ENCODE measurements at places on chromosomes 7 and 10.

DNA sequence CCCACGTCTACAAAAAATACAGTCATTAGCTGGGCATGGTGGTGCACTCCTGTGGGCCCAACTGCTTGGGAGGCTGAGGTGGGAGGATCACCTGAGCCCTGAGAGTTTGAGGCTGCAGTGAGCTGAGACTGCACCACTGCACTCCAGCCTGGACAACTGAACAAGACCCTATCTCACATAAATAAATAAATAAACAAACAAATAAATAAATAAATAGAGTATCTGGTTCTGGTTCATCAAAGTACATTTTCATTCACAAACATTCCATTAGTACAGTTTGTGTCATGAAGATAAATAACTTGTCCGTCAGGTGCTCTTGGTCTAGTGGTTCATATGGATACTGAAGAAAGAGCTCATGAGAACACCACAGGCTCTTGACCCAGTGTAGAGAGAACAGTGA, 96.4 kb downstream of the RSU1 start:
- no peak for DNase-seq

- no peak for DNase-seq
These were observed 37.3 kb downstream of the MICALL2 start for GRCh38 chr7:1421946-1422345.

GRCh38 chr10:121601458-121601857, 3.2 kb upstream of the FGFR2 start:
- no peak for DNase-seq

DNA sequence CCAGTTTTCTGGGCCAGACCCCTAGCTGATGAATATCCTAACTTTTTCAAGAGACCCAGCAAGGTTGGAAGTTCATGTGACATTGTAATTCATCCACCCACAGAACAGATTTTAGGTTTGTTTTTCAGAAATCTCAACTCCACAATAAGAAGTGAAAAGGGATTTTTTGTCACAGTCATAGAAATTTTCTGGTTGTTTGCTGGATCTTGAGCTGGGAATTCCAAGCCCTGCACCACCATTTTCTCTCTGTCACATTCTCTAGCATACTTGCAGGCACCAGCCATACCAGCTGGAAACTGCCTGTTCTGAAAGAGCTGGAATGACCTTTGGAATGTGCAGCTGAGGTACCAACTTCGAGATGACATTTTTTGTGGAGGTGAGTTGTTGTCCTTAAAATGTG, 8.5 kb downstream of the TAS2R60 start:
- no peak for DNase-seq

- no peak for DNase-seq
These were observed 1.1 kb upstream of the ADRA2A start for GRCh38 chr10:111075577-111076185.

DNA sequence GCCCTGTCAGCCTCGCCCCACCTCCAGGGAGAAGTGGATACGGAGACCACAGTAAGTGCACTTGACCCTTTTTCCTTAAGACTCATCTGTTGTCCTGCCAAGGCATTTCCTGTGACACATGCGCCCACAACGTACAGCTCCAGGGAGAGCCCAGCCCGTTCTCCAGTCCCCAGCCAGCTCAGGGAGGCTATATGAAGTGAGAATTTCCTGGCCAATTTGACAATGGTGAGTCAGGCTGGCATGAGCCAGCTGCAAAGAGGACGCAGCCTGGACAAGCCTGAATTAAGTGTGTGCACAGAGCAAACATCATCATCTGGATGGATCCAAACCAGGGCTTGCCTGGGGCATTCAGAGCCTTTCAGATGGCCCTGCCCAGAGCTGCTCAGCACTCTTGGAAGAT, 244.8 kb downstream of the KCNMA1 start:
- no peak for DNase-seq

- DNase-seq: no peak
These were observed 608.3 kb upstream of the FOXK1 start for GRCh38 chr7:4073750-4074149.

DNA sequence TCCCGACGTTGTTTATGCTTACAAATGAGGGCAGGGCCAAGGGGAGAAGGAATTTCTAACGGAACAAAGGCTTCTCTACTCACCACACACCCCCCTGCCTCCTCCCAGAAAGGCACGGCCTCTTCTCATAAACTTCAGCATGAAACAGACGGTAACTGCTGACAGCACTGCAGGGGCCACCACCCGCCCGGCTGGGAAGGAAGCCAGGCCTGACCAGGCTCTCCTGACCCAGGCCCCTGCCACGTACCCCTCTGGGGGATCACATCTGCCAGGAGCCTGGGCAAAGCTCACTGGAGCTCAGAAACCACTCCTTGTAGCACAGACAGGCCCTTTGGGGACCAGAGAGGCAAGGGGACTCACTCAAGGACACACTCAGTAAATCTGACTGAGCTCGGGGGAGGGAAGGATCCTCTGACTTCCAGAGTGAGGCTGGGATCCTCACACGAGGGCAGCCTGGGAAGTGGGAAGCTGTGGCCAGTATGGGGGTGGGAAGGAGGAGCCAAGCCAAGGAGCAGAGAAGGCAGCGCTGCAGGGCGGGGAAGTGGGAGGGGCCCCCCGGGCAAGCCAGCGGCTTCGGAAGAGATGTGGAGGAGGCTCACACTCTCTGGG, 46.1 kb downstream of the ZCCHC24 start:
- no peak for DNase-seq

- no peak for DNase-seq
These were observed 32.5 kb downstream of the GHRHR start for GRCh38 chr7:30996256-30996655.

DNA sequence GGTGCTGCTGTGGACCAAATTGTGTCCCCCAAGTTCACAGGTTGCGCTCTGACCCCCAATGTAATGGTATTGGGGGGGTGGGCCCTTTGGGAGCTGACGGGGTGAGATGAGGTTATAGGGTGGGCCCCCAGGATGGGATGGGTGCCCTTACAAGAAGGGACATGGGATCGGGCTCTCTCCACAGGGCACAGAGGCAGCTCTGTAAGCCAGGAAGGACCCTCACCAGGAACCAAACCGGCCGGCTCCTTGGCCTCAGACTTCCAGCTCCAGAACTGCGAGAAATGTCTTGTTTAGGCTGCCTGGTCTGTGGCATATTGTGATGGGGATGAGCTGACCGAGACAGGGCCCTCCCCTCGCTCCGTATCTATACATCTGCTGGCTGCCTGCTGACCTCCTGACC, 25.7 kb upstream of the JAKMIP3 start:
- no peak for DNase-seq

DNA sequence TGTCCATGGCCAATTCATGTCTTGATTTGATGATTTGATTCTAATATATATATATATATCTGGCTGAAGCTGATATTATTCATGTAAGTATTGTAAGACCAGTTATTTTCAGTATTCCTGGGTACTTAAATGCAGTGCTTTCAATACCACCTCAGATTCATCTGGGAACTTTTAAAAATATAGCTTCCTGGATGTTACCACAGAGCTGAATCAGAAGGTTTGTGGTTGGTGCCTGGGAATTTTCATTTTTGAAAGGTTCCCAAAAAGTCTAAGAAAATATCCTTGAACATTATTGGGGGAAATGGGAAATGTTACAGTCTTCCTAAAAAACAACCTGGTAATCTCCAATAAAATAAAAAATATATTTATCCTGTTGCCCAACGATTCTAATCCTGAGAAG, 10.7 kb upstream of the PPP3CB start:
- DNase-seq: no peak

- no peak for DNase-seq
These were observed 103.6 kb downstream of the ARHGAP22 start for GRCh38 chr10:48501226-48501625.

GRCh38 chr10:115884331-115884730, 388.7 kb downstream of the GFRA1 start:
- DNase-seq: no peak

GRCh38 chr10:79385392-79385795, 38.1 kb downstream of the PPIF start:
- DNase-seq: no peak

GRCh38 chr7:70698219-70698832, 433.6 kb upstream of the GALNT17 start:
- DNase-seq: no peak

DNA sequence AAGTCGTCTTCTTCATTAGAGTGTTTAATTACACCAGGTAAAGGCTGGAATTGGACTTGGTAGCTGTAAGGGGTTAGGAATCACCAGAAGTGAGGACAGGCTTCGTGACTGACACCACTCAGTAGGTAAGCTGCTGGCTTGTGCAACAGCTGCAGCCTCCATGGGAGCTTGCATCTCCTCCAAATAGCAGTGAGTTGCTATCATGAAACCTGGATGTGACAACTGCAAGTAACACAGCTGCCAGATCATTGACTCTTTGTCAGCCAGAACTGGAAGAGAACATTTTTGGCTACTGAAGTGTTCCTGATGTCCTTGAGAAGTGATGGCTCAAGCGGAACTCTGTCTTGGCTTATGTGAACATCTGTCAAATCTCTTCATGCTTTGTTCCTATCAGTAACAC, 64.1 kb upstream of the MSRB2 start:
- DNase-seq: no peak

- no peak for DNase-seq
These were observed 80.8 kb upstream of the RHOBTB1 start for GRCh38 chr10:61024856-61025201.

DNA sequence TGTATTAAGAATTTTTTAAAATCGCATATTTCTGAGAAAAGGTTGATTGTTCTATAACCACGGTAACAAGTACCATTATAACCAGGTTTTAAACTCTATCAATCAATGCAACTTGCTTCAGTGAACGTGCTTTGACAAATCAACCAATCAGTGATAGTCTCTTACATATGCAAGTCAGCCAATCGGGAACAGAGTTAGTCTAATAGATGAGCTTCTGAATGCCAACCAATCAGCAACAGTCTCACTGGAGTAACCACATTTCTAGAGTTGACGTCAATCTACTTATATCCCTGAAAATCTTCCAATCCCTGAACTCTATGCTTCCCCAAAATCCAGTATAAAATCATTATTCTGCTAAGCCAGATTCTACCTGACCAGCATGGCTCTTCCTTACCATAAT, 44.7 kb upstream of the TRUB1 start:
- no peak for DNase-seq

DNA sequence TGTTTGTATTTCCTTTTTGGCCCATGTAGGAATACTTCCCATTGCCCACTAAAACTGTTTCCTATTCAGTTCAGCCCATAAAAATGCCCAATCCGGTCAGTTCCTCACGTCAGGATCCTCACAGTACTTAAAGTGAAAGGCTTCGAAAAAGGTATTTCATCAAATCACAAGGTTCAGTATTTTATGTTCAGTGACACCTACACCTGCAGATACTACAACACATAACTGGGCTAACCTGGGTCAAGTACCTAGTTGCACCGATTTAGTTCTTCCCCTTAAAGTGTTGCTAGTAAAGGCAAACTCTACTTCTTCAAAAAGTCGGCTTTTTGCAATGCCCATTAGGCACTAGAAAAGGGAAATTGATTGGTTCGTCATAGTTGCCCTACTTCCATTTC, 1.1 kb downstream of the SNX13 start:
- no peak for DNase-seq

GRCh38 chr10:95567903-95568630, 6.9 kb upstream of the SORBS1 start:
- no peak for DNase-seq

DNA sequence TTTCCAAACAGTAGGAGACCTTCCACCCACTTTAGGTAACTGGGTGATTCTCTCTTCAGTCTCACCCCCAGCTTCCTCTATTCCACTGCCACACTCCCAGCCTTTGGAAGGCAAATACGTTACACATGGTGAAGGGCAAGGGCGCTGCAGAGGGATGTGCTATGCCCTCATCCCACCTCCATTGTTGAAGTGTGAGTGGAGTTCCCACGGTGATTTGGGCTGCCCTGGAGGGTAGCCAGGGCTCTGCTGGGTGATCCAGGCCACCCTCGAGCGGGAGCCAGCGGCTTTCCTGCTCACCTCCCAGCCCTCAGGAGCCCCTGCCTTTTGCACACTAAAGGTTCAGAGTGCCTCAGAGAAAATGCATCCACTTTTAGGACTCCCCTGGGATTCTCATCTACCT, 181.1 kb downstream of the ZMYND11 start:
- no peak for DNase-seq

Measured in NCI-H1436 treated with DMSO at 0.1 percent for 48 hours (cell line).